ENCODE measurements at places on chromosomes 7 and 10. TPM values are rescaled to one million over a fixed set of nuclear protein-coding genes. Genes with fewer than 3 reads are reported as not detected.

GRCh38 chr10:78787125-78787524 lies 281.6 kb upstream of the ZMIZ1 start:
- no peak for DNase-seq

DNA sequence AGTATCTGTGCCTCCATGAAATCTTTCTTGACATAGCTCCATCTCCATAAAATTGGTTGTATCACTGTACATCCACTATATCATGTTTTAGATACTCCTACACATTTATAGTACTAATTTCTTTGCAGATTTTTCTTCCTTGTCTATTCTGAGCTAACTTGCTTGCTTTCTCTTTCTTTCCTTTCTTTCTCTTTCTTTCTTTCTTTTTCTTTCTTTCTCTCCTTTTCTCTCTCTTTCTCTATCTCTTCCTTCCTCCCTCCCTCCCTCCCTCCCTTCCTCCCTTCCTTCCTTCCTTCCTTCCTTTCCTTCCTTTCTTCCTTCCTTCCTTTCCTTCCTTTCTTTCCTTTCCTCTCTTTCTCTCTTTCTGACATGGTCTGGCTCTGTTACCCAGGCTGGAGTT lies 23.7 kb downstream of the TASOR2 start:
- DNase-seq: no peak

GRCh38 chr10:32103721-32104120 lies 47.5 kb upstream of the KIF5B start:
- no peak for DNase-seq

DNA sequence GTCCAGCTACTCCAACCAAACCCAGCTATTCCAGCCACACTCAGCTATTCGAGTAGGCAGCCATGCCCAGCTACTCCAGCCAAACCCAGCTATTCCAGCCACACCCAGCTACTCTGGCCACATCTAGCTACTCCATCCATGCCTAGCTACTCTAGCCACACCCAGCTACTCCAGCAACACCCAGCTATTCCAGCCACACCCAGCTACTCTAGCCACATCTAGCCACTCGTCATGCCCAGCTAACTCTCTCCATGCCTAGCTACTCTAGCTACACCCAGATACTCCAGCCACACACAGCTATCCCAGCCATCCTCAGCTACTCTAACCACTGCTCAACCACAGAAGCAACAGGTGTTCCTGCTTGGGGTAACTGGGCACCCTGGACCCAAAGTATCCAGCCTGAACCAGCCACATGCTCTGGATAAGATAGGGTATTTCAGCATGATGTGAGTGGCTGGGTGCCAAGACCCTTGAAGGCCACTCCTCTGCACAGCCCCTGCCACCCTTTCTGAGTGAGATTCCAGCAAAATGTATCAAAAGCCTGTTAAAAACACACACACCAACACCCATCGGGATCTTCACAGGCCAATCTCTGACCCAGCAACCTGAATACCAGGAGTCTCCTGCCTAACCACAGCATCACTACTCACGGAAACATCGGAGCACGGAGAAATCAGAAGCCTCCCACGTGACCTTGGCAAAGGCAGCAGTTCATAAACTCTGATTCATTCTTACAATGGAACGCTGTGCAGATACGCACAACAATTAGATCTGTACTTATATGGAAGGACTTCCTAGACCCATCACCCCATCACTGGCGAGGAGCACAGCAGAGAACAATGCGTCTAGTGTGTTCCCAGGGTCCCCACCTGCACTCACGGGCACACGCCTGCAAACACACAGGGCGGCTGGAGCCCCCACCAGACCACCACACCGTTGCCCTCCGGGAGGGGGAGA lies 51.8 kb upstream of the DNAAF5 start:
- DNase-seq: no peak

- no peak for DNase-seq
Measured at GRCh38 chr10:118214776-118215175, 127.3 kb downstream of the FAM204A start.

- DNase-seq: no peak
Measured at GRCh38 chr10:71134732-71135211, 77.6 kb upstream of the UNC5B start.

- no peak for DNase-seq
Measured at GRCh38 chr7:134925766-134926165, 60.5 kb upstream of the AGBL3 start.

GRCh38 chr10:51867956-51868355 lies 168.6 kb upstream of the CSTF2T start:
- DNase-seq: no peak

GRCh38 chr10:132120200-132120599 lies 54.5 kb downstream of the JAKMIP3 start:
- DNase-seq: no peak

DNA sequence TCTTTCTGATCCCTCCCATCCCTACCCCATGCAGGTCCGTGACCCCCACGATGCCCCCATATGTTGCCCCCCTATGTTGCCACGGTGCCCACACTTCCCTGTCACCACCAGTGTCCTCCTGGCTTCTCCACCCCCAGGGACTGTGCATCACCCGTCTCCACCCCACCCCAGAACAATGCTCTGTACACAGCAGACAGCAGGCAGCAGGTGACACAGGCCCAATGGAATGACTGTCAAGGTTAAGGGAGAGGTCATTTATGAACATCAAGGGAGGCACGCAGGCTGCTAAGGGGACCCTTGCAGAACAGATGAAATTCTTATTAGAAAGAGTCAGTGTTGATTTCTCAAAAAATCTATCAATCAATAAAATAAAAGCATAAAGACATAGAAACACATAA lies 71.5 kb downstream of the PARP12 start:
- DNase-seq: no peak

DNA sequence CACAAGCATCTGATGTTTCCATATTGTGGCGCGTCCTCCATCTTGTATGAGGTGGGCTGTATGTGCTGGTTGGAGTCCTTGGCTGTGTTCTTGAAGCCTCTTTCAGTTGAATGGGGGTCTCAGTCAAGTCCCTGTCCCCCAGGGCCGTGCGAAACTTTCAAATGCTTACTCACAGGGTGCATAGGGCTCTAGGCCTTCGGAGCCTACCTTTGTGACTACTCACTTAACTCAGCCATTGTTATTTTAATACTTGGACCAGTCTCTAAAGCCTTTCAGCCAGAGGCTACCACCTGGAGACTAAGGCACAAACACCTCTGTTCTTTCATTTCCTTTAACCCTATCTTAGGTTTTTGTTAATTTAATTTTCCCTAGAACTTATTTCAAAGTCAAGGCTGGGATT lies 785.9 kb downstream of the GATA3 start:
- DNase-seq: no peak

DNA sequence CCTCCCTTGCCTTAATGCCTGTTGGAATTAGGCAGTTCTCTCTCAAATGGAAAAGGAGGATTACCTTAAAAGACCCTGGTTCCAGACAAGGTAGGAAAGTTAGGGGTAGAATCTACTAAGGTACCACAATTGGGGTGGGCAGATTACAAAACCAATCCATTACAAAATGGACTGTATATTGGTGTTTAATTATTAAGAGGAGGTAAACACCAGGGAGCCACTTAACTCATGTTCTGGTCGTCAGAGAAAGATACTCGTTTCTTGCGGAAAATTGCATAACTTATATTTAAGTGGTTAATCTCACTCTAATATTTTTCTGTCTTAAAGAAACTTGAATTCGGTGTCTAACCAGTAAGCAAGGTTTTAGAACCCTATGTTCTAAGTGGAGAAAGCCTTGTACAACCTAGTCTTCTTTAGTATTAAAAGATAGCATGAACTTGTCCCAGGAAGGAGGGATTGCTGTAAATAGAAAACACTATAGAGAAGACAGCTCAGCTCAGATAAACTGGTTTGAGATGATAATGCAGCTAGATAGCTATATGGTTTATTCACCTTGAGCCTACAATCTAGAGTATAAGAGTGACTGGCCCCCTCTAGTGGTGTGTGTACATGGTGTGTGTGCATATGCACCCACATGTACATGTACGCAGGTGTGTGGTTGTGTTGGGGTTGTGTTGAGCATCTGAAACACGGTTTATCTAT lies 58.0 kb upstream of the STRIP2 start:
- no peak for DNase-seq

GRCh38 chr10:55495555-55495954 lies 694.5 kb upstream of the PCDH15 start:
- DNase-seq: no peak

- DNase-seq: no peak
Measured at GRCh38 chr7:2231992-2232765, 566 bp downstream of the MAD1L1 start.

DNA sequence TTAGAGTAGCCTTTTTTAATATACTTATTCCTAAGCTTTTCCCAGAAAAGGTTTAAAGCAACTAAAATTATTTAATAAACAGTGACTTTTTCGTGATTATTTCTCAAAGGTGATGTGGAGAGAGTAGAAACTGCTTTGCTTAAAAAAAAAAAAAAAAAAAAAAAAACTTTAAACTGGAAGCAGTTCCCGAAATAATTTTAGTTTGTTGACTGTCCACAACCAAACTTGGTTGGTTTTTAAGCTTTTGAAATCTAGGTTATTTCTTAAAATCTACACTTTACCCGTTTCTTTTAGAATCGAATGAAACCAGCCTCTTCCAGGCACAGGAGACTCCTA lies 7.3 kb downstream of the SKAP2 start:
- DNase-seq: no peak

GRCh38 chr7:32582036-32582435 lies 86.7 kb downstream of the AVL9 start:
- DNase-seq: no peak

- DNase-seq: no peak
Measured at GRCh38 chr7:120991161-120991560, 2.6 kb downstream of the CPED1 start.

DNA sequence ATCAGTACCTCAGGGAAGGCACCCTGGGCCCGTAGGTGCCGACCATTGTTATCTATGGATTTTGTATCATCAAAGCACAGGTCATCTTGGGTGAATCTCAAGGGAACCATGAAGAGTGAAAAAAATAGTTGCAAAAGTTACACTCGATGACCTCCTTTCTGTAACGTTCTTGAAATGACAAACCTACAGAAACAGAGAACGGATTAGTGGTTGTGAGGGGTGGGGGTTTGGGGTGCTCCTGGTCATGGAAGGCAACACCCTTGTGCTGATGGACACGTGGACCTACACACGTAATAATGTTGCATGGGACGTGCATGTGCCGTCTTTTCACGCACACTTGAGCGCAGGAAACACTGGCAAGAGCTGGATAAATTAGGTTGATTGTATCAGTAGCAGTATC lies 655.9 kb downstream of the SDK1 start:
- no peak for DNase-seq

GRCh38 chr7:136492366-136492765 lies 376.1 kb upstream of the CHRM2 start:
- no peak for DNase-seq

- DNase-seq: no peak
Measured at GRCh38 chr7:49669285-49669684, 104.2 kb upstream of the VWC2 start.

DNA sequence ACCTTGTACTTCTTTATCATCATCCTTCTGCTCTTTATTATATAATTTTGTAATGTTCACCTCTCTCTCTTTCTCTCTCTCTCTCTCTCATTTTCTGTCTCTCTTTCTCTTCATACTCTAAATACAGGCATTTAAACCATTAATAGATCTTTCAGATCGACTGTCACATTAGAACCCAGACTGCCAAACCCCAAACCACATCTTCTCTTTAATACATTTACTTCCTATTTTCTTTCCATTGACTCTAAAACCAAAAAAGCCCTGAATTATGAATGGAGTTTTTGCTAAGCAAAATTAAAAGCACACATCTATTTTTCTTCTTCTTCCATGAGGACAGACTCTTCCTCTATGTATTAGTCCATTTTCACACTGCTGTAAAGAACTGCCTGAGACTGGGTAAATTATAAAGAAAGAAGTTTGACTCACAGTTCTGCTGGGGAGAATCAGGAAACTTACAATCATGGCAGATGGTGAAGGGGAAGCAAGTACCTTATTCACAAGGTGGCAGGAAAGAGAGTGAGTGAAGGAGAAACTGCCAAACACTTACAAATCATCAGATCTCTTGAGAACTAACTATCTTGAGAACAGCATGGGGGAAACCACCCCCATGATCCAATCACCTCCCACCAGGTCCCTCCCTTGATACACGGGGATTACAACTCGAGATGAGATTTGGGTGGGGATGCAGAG lies 272.7 kb upstream of the MGMT start:
- DNase-seq: no peak

GRCh38 chr7:91351374-91351773 lies 87.1 kb downstream of the FZD1 start:
- DNase-seq: no peak

DNA sequence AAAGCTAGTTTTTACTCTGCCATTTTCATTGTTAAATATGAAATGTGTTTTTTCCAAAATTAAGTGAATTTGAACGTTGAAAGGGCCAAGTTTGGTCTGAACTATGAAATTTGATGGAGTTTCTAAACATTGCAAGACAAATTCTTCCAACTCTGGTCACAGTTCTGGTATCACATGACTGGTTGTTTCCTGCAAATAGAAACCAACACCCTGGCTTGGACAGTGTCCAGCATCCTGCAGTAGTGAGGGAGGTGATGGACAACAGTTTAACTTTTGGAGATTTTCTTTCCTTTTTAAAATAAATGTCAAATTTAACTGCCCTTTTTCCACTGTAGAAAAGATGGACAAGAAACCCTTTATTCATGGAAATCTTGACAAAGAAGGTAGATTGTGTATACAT lies 54.8 kb upstream of the AGBL3 start:
- DNase-seq: peak; percentile 66

DNA sequence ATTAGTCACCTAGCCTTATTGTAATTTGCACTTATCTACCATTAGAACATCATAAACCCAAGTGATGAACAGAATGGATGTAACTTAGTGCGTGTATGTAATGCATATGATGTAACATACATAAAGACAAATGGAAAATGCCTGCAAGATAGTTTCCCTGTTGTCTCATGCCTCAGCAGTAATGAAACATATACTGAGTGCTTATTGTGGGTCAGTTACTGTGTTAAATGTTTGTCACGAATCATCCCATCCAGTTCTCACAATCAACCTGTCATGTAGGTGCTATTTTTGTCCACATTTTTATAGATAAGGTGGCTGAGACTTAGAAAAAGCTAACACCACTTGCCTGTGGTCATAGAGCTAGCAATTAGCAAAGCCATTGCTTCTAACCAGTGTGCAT lies 350.8 kb downstream of the AUTS2 start:
- DNase-seq: no peak

DNA sequence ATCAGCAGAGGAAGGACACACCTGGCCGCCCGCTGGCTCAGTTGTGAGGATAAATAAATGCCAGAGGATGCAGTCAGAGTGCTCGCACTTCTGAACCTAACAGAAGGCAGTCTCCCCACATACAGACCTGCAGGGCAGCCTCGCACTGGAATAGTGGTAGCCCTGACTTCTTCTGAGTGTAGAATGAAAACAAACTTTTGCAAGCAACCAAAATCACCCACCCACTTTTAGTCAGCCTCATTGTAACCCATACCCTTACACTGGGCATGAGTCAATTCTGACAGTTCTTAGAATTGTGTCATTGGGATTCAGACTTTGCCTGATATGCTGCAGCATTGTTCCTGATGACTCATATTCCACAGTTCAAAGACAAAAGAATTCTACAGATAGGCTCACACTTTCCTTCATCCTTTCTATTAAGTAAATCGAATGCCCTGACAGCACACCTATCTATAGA lies 167.0 kb upstream of the CDK1 start:
- DNase-seq: no peak

STYXL1 gene
- polyA plus RNA-seq: 43.1 TPM

CYP26C1 gene
- polyA plus RNA-seq: not detected

AP3M1 gene
- polyA plus RNA-seq: 33.4 TPM

AKR1D1 gene
- polyA plus RNA-seq: not detected

BTBD16 gene
- not detected for polyA plus RNA-seq

AIMP2 gene
- 72.3 TPM for polyA plus RNA-seq

MYO3A gene
- not detected for polyA plus RNA-seq

GHITM gene
- 274 TPM for polyA plus RNA-seq

HTR7 gene
- polyA plus RNA-seq: 0.17 TPM

Measured in heart left ventricle (tissue), 16 donors.